HFFc6 (cell line): ENCODE measurements at places on chromosomes 16 and 17. TPM values are rescaled to one million over a fixed set of nuclear protein-coding genes. Genes with fewer than 3 reads are reported as not detected.

DNA sequence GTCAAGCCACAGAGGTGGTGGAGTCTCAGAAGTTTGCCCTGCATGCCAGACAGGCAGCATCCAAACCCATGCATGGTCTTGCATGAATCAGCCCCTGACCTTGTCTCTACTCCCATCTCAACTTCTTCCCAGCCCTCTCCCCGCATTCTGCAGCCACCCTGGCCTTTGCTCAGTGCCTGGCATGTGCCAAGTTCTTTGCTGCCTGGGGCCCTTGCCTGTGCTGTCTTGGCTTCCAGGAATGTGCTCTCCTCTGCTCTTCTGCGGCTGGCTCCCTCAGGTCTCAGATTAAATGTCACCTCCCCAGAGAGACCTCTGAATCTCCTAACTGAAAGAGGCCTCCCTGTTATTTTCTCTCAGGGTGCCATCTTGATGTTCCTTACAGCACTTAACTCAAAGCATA, 17.6 kb downstream of the DRC3 start:
- DNase-seq = peak; percentile 23
- no peaks in the 10 kb centered on the region for H3K36me3 ChIP-seq
- H3K27ac ChIP-seq = peak overlapping the region; percentile 96
- no peaks in the 10 kb centered on the region; the same call in 1 of the 2 replicates for H3K27me3 ChIP-seq

DNA sequence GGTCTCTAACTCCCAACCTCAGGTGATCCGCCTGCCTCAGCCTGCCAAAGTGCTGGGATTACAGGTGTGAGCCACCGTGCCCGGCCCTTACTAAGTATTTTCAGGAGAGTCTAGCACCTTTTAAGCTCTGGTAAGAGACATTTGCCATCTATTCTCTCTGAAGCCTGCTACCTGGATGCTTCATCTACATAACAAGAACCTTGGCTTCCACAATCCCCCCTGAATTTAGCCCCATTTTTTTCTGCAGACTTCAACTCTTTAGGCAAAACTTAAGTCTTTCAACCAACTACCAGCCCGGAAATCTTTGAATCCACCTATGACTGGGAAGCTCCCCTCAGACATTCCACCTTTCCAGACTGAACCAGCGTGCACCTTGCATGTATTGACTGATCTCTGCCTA, 14.0 kb upstream of the UBE2I start:
- no peaks in the 10 kb centered on the region for H3K36me3 ChIP-seq
- peaks cover 23% of the 10 kb centered on the region for H3K27me3 ChIP-seq
- H3K4me3 ChIP-seq = no peak overlapping the region
- H3K27ac ChIP-seq = no peak overlapping the region
- DNase-seq = no peak
- H3K4me1 ChIP-seq = peaks cover 21% of the 10 kb centered on the region

The PLCD3 gene
- total RNA-seq = 86.0 to 108 TPM (median 86.1 TPM) in 3 replicates

DNA sequence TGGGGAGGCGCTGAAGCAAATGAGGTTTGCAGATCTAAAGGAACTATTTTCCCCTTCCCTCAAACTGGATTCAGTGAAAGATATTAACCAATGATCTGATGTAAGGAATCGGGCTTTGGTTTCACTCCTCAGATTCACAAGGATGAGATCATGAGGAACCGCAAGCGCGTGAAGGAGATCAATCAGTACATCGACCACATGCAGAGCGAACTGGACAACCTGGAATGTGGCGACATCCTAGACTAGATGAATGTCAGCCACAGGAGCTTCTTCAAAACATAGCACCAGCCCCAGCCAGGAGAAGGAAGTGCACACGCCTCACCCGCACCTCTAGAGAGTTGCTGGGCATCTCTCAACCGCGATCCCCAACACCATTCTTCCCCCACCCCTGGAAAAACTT, 22.5 kb downstream of the ATPAF2 start:
- peaks cover 2% of the 10 kb centered on the region; the same call in 1 of the 2 replicates for H3K27me3 ChIP-seq
- no peak overlapping the region for H3K27ac ChIP-seq
- peaks cover 6% of the 10 kb centered on the region; the same call in 1 of the 2 replicates for H3K4me1 ChIP-seq
- no peak for DNase-seq
- H3K4me3 ChIP-seq = no peak overlapping the region

GRCh38 chr17:39756380-39757079, 18.8 kb downstream of the GRB7 start:
- no peaks in the 10 kb centered on the region for H3K36me3 ChIP-seq
- no peak overlapping the region for H3K4me3 ChIP-seq
- H3K27ac ChIP-seq = no peak overlapping the region

DNA sequence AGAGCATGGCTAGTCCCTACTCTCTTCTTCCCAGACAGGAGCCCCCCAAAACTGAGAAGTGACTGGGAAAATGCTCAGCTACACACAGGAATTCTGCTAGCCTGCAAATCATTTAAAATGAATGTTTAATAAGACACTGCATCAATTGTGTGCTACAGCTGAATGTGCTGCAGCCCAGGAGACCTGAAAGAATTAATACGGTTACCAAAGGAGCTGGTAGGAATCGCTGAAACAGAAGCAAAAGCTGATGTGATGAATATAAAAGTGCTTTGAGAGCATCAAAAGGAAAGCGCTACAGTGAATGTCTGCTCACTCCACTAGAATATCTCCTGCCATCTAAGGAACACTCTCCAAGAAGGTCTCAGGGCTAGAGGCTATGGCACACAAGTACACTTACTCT, 3.7 kb downstream of the GRIN2A start:
- H3K27ac ChIP-seq = no peak overlapping the region
- H3K27me3 ChIP-seq = peaks cover 19% of the 10 kb centered on the region
- DNase-seq = no peak
- no peak overlapping the region for H3K4me3 ChIP-seq

DNA sequence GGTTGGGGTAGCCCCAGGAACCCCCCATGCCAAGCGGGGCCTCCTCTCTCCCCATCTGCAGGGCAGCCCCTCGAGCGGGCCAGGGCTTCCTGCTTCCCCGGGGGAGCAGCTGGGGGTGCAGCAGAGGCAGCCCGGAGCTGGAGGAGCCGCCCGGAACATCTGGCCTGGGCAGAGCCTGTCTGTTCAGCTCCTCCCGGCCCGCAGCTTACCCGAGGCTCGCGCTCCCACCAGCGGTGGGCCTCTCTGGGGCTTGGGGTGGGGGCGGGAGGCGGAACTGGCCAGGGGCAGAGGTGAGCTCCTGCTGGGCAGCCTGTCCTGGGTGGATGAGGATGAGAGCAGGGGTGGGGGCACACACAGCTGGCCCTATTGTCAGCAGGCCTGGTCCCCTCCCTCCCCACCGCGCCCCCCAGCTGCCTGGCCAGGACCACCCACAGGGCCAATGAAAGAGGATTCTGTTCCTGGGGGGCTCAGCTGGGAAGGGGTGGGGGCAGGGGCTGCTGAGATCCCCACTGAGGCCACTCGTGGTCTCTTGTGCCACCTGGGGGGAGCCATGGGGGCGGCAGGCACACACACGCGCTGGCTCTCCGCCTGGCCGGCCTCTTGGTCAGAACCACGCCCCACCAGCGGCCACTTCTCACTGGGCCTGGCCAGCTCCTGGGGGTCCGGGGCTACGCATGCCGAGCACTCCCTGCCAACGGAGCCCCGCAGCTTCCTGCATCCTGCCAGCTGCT, 34.7 kb downstream of the BAHCC1 start:
- H3K4me3 ChIP-seq = no peak overlapping the region
- no peaks in the 10 kb centered on the region for H3K4me1 ChIP-seq
- no peak for DNase-seq
- no peaks in the 10 kb centered on the region for H3K36me3 ChIP-seq
- no peaks in the 10 kb centered on the region for H3K27me3 ChIP-seq
- H3K27ac ChIP-seq = no peak overlapping the region
